ENCODE measurements at places on chromosomes 3 and 15.

DNA sequence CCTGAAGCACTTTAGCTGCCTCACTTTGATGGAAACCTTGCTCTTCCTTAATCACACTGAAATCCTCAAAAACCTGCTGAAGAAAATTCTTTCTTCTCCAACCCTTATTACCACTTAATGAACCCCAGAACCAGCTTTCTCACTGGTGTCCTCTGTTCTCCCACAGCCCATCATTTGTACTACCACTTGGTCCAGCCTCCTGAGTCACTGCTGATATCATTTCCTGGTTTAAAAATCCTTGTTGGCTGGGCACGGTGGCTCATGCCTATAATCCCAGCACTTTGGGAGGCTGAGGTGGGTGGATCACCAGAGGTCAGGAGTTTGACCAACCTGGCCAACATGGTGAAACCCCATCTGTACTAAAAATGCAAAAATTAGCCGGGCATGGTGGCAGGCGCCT, 418.6 kb upstream of the KCNMB2 start:
- no peak for DNase-seq

- no peak for DNase-seq
These were observed 2.6 kb downstream of the LTF start for GRCh38 chr3:46462111-46462510.

- DNase-seq, result no peak
These were observed 20.2 kb downstream of the ATOSA start for GRCh38 chr15:52658955-52659354.

DNA sequence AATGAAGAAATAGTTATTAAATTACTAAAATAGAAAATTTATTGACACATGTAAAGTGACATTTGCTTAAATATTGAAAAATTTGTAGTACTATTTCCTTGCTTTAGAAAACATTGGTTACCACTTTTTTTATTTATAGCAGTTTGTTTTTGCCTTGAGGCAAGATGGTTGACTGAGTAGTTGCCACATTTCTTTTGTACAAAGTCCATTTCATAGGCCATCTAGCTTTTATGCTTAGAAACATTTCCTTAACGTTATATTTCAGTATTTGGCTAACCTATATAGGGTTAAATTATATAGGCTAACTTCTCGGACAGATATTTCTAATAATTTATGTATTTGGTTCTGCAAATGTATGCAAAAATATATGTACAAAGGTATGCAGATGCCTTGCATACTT, 17.1 kb downstream of the CTNNB1 start:
- no peak for DNase-seq
